Stimulated activated CD4-positive, alpha-beta T cell treated with anti-CD3 and anti-CD28 coated beads, Interleukin-15, amount 100 ng/mL, for 24 hours (primary cell): ENCODE measurements at places on chromosomes 6 and 20.

DNA sequence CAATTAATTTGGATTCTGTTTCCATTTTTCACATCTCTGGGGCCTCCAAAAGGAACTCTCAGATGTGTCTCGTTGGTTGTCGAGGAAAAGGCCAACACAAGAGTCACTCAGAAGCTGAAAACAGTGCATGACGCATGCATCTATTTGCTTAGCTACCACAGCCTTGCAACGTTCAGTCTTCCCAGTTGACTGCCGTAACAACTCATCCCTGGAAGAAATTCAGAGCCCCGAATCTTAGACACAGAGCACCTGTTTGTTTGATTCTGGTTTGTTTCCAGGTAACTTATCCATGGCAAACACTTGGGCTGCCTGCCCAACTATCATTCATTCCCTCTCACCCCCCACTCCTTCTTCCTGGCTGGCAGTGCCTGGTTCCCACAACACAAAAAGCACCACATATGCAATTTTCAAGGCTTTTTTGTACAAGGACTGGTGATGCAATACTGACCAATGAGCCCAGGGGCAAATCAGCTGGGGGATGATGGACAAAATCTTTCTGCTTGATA, 60.5 kb downstream of the ZMYND8 start:
- DNase-seq, result no peak

DNA sequence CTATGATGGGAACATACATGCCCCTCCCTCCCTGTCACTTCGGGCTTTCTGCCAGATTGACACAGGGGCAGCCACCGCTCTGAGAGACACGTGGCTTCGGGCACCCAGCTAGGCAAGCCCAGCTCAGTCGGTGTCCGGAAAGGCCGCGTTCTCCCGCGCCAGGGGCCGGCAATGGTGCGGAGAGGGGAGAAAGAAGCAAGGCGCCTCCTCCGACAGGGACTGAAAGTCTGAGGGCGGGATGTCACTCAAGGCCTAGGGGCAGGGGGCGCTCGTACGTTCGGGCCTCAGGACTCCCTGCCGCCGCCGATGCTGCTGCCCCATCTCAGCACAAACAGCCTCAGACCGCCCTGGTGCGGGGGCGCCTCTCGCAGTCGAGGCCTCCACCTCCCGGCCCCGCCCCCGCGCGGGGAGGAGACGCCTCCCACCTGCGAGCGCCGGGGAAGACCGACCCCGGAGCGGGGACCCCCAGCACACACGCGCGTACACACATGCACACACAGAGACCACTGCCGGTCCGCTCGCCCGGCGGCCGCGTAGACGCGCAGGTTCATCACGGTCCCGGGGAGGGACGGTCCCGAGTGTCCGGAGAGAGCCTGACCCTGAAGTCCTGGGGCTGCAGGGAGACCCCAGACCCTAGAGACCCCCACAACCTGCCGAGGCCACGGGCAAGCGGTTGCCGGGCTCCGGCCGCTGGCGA, 1.9 kb downstream of the GRM4 start:
- peak; percentile 71 for DNase-seq

DNA sequence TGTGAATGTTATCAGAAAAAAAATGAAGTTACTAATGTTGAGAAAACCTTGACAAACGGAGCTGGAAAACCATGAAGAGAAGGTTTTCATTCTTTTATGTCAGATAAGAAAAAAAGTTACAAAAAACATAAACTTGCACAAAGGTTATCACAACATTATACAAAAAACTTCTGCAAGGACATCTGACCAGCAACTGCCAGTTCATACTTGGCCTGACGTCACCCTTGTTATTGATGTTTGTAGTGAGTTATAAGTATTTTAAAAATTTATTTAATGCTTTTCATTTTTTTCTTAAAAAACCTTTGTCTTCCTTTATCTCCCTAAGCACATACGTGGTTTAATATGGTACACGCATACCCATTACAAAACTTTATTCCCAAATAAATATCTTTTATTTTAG, 16.3 kb downstream of the GSTA3 start:
- no peak for DNase-seq

DNA sequence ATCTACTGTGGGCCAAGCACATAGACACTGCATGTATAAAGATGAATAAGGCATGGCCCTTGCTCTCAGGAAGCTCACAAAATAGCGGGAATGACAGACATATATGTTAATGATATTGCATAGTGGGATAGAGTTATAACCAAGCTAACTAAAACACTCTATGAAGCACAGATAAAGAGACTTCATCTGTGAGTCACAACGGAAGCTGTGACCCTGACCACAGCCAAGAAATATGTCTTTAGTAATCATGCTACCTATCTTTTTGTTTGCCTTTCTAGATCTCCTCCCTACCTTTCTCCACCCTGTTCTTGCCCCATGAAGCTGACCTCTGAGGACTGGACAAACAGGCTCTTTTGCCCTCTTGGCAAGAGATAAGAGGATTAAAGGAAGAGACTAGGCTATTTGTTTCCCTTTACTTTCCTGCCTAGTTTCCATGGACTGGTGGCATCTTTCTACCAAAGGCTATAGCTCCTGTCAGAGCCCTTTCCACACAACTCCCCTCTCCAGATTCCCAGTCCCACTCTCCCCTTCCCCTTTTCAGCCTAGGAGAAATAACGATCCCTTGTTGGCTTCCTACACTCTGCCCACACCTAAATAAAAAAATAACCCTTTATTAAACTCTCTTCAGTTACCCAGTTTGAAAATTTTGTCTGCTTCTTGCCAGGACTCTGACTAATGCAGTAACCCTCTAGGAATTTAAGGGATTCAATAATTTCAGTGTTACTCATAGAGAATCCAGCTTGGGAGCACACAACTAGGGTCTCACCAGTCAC, 504.9 kb upstream of the MARCKS start:
- no peak for DNase-seq

DNA sequence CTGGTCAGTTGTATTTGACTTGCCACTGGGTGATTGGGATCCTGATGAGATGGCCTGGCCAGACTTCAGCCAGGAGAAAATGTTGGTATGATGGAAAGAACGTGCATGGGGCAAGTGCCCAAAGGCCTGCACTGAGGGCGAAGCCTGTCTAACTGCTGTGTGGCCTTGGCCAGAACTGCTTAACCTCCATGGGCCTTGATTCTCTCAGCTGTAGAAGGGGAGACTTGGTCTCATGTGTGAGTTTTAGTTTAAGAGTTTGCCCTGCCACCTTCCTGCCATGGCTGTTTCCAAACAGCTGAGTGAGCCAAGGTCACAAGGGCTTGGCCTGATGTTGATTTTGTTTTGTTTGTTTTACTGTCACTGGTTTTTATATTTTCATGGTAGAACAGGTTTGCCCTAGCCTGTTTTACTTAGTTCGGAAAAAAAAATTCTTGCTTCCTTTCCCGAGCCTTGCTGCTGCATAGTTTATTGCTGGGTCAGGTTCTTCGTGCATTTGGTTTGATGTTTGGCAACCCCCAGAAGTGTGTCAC, 35.3 kb downstream of the DSTN start:
- no peak for DNase-seq

DNA sequence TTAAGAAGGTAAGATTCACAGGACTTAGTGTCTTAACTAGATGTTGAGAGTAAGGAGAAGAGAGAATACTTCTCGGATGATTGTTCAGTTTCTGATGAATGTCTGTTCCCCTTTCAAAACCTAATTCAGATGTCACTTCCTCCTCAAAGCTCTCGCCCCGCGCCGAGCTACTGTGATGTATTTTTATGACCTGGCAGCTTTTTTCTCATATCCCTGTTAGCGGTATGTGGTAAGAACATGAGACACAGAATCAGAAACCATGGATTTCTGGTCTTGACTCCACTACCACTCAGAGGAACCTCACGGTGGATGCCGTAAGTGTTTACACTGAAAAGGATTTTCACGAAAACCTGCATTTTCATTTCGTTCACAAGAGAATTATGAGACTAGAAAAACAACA, 48.4 kb downstream of the CEP43 start:
- peak; percentile 70 for DNase-seq

- DNase-seq, result no peak
Observed at GRCh38 chr6:4136354-4136831, 1.0 kb upstream of the ECI2 start.

DNA sequence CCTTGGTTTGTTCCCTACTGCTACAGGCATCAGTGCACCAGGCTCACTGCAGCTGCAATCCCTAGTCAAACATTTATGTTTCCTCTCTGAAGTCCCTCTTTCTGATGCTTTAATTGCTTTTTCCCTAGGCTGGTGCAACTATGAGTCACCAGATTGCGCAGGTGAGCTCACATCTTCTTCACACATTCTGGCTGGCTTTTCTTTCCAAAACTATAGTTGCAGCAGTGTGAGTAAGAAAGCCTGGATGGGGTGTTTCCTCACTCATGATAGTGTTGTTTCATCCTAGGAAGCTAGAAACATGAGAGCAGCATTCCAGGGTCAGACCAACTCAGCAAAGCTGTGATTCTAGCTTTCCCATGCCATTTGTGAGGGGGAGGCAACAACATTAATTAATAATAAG, 296.4 kb downstream of the PAX1 start:
- no peak for DNase-seq

GRCh38 chr6:49300443-49300842, 162.6 kb downstream of the MMUT start:
- DNase-seq, result no peak

DNA sequence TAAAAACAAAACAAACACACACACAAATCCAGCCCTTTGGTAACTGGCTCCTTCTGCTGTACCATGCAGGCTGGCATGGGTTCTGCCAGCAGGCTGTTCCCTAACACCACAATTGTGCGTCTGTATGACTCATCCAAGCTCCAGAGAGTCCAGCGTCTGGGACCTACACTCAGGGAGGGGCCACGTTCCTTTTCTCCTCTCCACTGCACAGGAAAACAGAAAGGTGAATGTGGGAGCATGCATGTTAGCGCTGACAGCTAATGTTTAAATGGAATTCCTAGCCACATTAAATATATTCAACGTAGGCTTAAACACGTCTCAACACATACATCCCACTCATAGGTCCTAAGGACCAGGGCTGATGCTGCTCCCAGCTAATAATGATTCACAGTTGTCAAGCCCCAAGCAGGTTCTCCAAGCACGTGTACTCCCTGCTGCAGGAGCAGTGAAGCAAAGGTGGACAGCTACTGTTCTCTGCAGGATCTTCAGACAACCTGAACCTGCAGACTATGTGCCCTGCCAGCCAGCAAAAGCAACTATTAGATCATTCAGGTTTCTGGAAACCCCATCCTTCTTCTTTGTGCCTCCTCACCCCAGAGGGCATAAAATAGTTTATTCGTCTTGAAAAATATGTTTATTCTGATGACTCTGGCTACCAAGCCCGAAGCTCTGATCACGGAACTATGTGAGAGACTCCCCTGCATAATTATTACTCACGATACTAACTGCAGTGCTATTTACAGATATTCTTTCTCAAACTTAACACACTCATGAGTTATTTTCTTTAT, 20.9 kb downstream of the MAP1LC3A start:
- no peak for DNase-seq

DNA sequence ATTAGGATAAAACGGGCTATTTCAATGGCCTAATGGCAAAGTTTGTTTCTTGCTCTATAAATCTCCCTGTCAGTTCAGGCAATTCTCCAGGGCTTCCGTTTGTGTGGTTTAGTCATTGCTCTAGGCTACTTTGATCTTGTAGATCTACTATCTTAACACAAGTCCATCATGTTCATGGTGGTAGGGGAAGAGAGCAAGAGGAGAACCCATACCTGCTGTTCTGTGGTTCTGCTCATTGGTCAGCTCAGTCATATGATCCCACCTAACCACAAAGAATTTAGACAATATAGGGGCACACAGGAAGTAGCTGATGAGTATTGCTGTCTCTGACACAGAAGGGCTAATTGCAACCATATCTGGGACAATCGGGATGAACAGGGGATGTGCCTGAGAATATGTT, 4.9 kb upstream of the DEK start:
- DNase-seq, result no peak

DNA sequence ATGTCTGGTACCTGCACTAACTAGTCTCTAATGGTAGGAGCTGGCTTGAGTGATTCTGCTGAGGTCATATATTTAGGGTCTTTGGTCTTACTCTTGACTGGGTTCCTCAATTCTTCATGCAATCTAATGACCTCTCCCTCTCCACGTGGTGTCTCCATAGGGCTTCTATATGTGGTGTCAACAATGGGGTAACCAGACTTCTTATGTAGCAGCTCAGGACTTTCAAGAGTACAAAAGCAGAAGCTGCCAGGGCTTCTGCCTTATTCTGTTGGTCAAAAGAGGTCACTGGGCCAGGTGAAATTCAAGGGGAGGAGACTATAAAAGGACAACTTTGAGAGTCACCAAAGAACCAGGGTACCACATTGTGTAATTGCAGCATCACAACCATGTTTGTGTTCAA, 54.3 kb downstream of the NUS1 start:
- no peak for DNase-seq

GRCh38 chr20:35598899-35599775, 16.5 kb upstream of the SPAG4 start:
- DNase-seq, result no peak

DNA sequence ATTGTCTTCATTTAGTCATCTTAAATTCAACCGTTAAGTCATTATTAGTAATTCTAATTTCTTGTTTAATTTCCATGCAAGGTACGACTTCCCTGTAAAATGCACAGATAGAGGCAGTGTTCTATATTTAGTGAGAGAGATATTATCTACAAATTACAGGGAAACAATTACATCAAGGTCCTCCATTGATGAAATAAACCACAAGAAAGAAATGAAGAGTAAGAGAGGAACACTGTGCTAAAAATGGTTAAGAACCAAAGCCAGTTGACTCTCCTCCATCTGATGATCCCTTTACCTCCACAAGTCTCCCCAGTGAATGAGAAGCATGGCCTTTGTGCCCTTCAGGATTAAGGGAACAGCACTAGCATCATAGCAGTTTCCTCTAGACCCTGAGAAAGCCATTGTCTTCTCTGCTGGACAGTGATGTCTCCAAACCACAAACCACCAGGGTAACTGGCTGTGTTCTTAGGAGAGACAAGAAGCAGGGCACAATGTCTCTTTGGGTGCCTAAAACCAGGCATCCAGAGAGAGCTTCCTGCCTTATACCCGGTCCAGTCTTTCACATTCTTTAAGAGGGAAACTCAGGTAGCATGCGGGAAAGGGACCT, 38.1 kb downstream of the IRF4 start:
- DNase-seq, result no peak

GRCh38 chr20:56506103-56506502, 18.4 kb upstream of the FAM209A start:
- DNase-seq, result no peak

DNA sequence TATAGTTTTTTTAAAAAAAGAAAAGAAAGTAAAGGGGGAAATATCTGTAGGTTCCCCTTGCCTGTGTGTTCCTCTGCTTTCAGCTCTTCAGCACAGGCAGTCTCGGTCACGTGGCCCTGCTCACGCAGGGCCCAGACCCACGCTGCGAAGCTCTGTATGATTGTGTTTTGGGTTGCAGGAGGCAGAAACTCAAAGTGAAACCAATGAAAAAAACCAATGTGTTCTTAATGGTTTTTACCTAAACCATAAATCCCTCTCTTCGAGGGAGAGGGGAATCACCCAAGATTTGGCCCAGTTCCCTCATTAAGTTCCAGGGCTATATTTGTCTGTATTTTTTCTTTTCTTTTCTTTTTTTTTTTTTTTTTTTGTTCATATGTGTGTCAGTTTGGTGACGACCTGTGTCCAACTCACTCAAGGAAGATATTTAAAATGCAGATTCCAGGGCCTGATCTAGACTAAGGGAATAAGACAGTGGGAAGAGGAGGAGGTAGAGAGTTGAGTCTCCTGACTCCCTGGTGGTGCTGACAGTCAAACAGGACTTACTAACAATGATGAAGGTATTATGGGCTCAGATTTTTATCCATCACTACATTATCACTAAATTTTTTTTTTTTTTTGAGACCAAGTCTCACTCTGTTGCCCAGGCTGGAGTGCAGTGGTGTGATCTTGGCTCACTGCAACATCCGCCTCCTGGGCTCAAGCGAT, 33.8 kb upstream of the RREB1 start:
- peak; percentile 84 for DNase-seq
